ENCODE measurements at places on chromosomes 3 and 15.

- DNase-seq: no peak
These were observed 24.8 kb downstream of the MYO1E start for GRCh38 chr15:59347915-59348314.

DNA sequence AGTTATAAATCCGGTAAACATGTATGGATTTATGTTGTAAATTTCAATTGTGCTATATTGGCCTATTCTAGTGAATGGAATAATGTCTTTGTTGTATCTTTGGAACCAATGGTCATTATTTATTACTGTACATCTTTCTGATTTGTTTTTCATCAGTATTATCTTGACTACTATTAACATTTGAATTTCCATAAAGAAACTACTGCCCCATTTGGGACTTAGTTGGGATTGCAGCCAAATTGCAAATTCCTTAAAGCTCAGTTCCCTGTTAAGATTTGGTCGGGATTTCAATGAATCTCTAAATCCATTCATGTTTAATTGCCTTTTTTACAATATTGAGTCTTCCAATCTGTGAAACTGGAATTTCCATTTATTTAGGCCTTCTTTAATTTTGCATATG, 822.4 kb upstream of the CADM2 start:
- DNase-seq: no peak

DNA sequence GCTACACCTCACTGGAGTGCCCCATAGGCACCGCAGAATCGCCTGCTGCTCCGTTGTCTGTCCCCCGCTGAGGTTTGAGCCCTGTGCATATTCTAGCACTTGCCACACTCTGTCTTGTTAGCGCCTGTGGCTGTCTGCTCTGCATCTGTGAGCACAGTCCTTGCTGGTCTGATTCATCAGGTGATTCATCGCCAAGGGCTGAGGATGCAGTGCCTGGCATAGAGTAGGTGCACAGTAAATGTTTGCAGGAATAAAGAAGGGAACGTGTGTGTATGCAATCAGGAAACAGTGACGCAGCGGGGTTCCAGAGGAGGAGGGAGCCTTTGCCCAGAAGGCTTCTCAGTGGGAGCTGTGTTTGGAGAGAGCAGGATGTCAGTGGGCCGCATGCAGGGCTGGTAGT, 124.0 kb upstream of the PLXNA1 start:
- no peak for DNase-seq

DNA sequence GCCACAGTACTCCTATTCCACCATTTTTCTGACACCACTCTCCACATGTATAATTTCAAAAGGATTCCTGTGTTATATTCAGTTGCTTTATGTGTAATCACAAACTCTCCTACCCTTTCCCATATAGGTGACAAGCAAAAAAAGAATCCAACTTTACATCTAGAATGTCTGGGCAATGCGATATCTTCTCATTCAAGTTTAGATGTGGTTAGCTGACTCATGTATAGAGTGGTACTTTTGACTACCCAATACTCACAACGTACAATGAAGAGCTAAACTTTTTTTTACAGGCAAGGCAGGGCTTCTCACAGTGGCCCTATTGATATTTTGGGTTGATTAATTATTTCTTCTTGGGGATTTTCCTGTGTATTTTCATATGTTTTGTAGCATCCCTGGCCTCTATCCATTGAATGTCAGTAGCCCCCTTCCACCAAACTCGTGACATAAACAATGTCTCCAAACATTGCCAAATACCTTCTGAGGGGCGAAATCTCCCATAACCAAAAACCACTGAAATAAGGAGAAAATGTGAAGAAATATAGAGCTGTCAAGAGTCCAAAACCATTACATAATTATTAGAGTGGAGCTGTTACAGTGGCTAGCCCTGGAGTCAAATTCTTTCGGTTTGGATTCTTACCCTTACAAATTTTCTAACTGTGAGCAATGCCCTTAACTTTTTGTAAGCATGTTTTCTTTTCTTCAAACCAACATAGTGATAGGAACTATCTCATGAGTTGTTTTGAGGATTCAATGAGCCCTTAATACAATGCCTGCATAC, 342.6 kb downstream of the NSUN3 start:
- DNase-seq: no peak

GRCh38 chr3:152155246-152156020, 113.3 kb upstream of the MBNL1 start:
- DNase-seq: no peak

DNA sequence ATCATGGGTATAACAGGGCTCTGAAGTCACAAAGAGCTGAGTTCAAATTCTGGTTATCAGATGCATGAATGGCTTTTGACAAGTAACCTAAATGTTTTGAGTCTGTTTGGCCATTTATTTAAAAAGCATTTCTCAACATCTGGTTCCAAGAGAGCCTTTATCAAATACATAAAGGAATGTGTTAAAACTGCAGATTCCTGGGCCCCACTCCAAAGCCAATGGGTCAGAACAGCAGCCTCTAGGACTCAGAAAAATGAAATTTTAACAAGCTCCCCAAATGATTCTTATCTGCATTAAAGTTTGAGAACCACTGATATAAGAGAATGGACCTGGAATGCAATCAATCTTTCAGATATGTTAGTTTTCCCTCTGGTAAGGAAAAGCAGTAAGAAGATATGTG, 3.4 kb downstream of the B4GALT4 start:
- no peak for DNase-seq

- no peak for DNase-seq
These were observed 1246.5 kb downstream of the OTOL1 start for GRCh38 chr3:162743091-162743490.

GRCh38 chr3:151918253-151919029, 45.0 kb downstream of the SUCNR1 start:
- peak; percentile 60 for DNase-seq

GRCh38 chr3:27719314-27720003, 2.7 kb downstream of the EOMES start:
- DNase-seq: no peak

DNA sequence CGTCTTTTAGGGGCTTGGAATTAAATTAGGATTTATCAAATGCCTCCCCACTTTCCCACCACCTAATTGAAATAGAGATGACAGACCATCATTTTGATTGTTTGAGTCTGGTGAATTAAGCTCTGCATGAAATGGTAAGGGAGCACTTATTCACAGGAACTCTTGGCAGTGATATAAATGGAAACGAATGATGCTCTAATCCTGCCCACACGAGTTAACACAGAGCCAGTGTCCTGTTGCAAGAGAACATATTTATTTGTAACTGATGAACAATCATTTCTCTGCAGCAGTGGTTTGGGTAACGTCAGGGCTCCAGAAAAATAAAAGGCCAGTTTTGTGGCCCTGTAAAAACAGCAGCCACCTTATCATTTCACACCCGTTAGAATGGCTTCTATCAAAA, 163.3 kb downstream of the FEZF2 start:
- DNase-seq: no peak

GRCh38 chr15:25801586-25802284, 61.4 kb downstream of the ATP10A start:
- no peak for DNase-seq

GRCh38 chr15:84982301-84982920, 755 bp downstream of the PDE8A start:
- DNase-seq: peak; percentile 40

DNA sequence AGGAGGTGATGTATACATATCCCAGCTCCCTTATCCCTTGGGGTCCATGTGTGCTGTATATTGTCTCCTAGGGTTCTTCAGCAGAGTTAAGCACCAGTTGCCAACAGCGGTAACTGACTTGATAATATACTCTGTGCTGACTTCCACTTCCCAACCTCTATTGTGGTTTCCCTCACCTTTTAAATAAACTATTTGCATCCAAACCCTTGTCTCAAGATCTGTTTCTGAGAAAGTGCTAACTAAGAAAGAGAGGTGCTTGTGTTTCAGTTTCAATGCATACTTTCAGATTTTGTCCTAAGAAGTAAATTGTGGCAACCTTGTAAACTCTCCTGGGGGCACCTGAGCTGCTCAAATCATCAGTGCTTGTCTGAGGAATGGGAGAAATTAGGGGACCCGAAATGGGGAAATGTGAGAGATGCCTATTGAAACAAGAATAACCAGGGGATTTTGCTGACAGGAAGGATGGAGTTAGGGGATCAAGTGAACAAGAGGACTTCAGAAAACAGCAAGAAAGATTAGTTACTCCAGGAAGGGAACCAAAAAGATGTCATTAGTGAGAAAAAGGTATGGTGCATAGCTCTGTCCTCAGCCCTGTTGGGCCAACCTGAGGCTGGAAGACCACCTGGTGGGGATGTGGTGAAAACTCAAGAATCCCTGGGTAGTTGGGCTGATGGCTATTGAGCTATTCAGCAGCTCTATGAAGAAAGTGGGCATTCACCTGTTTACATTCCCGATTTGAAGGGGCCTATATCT, 50.9 kb upstream of the MRPL3 start:
- no peak for DNase-seq

DNA sequence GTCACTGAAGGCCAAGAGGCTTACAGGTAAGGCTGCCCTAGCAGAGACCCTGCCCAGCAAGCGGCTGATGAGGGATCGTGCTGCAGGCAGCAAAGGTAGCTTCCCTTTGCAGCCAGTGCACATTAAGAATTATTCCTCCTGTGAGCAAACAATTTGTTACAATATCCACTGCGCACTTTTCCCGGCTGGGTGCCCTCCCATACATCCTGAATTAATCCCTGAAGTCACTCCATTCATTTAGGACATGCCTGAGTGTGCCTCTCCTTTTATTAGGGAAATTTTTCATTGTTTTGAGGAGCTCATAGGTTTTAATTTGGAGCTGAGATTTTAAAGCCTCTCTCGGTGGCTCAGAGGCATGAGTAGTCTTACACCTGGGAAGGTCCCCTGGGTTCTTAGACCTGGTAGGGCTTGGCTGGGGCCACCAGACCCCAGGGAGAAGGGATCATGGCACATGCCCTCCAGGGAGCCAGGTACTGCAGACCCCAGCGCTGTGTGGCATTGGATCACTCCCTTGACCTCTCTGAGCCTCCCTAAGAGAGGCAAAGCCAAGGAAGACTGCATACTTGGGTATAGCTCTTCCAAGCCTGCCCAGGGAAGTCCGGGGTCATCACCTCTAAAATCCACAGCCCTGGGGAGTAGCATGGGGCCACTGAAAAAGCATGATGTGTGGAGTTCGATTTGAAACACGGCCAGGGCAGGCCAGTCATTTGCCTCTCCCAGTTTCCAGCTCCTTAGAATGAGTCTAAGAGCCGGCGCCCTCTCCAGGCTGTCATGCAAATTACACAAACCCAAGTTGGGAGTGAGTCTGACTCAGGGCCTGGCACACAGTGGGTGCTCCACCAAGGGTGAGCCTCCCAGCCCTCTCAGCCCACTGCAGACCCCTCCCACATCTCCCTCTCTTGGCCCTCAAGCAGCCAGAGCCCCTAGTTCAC, 151.9 kb upstream of the LINGO1 start:
- DNase-seq: peak; percentile 59

GRCh38 chr15:89136818-89137772, 48.8 kb downstream of the ABHD2 start:
- no peak for DNase-seq

GRCh38 chr15:100336061-100336460, 5.7 kb downstream of the ADAMTS17 start:
- DNase-seq: no peak

DNA sequence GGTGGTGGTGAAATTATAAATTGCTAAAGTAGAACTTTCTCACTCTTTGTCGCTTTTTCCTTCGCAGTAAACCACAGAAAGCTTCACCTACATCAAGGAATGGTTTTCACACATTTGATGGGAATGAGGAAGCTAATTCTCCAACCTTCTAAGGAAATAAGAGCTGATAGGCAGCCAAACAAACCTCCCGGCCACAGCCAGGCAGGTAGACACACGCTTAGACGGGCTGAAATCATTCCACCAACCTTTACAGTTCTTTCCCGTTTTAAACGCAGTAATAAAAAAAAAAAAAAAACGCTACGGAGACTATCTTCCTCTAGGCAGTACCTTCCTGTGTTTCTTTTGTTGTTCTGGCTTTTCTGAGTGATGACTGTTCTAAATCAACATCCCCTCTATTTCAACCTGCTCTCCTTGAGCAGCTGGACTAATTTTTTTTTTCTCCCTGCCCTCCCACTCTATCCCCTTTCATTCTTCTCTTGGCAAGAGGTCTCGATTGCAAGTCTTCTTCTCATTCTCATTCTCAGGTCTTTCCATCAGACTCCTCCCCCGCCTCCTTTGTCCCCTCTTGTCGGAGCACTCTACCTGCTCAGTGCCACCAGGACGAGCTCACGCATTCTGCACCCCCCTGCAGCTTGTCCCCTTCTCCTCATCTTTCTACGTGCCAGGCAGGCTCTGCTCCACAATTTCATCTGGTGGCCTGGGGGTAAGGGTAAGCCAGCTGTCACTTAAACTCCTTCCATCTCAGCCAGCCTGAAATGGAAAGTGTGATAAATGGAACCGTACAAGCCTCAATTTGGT, 391.1 kb upstream of the MDFIC2 start:
- DNase-seq: no peak

GRCh38 chr15:78024883-78025282, 52.6 kb downstream of the TBC1D2B start:
- no peak for DNase-seq

- no peak for DNase-seq
These were observed 26.5 kb downstream of the SLC41A3 start for GRCh38 chr3:126057501-126057819.

GRCh38 chr3:182782149-182782548, 11.2 kb upstream of the ATP11B start:
- no peak for DNase-seq

DNA sequence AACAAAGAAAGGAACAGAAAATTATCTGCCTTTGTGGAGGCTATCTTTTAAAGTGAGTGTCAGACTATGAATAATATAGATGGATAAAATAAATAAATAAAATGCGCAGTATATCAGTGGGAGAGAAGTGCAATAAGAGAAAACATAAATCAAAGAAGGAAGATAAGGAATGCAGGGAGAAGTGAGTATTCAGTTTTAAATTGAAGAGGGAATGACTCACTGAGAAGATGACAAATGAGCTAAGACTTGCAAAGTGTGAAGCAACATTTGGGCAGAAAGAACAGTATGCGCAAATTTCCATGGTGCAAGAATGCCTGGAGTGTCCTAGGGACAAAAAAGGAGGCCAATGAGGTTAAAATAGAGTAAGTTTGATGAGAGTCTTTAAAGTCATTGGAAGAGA, 1300.1 kb upstream of the ALCAM start:
- no peak for DNase-seq

DNA sequence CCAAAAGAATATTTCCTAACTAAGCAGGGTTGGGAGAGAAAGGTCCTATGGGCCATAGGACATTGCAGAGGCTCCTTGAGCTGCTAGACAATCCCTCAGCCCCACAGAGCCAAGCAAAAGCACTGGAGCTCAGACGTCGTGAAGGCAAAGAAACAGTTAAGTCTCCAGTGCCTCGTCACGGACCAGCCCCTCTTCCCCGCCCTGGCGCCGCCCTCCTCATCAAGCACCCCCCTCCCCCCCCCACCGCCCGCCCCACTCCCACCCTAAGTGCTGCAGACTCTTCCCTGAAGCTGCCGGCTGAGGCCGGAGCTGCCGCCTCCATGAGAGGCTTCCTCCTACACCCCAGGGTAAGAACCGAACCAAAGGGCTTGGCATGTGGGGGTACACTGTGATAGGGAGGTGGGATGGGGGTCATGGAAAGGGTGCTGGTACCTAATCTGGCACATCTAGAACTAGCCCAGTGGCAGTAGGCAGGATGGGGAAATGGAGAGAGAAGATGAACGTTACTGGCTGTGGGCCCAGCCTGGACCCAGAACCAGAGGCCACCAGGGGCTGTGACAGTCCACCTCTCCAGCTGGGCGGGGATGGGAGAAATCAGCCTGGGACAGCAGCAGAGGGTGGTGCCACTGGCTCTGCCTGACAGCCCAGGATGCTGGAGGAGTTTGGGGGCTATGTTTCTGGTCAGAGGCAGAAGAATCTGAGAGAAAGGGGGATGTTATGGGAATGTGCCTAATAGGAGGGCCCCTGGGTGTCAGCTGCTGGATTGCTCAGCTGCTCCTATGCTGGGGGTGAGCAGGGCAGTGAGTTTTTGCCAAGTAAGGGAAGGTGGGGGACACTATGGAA, at the start of gene MAP1A:
Gene MAP1A (plus strand): TSS at position 255 of the 843 bp plus-strand sequence. CDS start 3,866 bp downstream, outside the sequence.
- no peak for DNase-seq
